ENCODE measurements at places on chromosomes 1 and 21.

GRCh38 chr1:170354690-170355089, 177.3 kb upstream of the GORAB start:
- DNase-seq: no peak

DNA sequence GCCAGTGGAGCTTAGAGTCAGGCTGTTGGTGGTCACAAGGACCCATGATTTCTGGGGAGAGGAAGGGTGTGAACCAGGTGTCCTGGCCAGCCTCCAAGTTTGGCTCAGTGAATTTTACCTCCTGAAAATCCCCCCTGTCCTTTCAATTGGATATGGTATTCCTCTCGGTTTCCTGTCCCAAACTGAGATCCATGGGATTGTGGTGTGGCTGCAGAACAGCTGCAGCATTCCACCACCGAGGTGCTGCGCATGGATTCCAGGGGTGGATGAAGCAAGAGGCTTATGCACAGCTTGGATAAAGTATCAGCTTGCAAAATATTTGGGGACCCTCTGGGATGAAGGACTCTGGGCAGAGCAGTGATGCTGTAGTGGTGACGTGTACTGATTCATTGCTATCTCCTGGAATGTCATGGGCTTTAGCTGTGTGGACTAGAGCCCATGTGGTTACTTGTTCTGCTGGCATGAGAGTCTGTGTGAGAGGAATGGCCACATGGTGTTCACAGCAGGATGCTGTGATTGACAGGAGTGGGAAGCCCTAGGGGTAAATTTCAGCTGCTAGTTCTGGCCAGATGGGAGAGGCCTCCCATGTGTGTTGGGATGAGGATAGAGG, 148.7 kb upstream of the SPAG17 start:
- DNase-seq: no peak

DNA sequence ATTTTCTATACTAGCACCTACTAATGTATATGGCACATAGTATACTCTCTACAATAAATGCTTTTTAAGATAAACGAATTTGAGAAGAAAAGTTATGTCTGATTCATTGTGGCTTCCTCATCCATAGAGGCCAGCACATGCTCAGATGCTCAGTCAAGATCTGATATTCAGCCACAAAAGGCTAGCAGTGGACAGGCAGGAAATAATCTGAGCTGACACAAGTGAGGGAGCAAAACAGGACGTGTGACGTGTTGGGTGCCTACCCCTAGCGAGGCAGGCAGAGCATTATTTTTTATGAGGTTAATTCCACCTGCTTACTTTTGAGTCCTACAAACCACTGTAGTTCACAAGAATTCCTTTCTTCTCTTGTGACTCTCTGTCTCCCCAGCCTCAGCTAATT, 550.9 kb downstream of the SMYD3 start:
- DNase-seq: no peak

GRCh38 chr1:3888301-3888700, 11.8 kb downstream of the C1orf174 start:
- no peak for DNase-seq
